ENCODE measurements at places on chromosomes 1 and 21.

GRCh38 chr1:15245593-15246360 lies 1.2 kb upstream of the FHAD1 start:
- DNase-seq, result peak; percentile 66

DNA sequence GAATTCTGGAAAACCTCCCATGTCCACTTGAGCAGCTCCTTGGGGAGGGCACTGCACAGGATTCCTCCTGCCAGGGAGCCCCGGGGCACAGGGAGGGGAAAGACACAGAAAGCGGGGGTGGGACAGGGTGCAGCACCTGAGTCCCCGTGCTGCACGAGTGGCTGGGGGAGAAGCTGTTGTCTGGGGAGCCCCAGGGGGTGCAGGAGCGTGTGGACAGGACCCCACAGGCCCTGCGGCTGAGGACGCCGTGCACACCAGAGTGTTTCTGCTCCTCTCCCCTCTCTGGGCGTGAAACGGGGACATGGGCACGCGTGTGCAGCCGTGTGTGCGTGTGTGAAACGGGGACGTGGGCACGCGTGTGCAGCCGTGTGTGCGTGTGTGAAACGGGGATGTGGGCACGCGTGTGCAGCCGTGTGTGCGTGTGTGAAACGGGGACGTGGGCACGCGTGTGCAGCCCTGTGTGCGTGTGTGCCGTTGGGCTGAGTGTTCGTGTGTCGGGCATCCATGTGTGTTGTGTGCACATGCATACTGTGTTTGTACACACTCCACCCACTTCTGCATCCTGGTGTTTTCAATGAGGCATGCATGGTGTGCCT lies 21.9 kb downstream of the FAAP20 start:
- DNase-seq, result no peak

GRCh38 chr21:42986125-42986783 lies 11.9 kb downstream of the PKNOX1 start:
- DNase-seq, result no peak

- no peak for DNase-seq
Observed at GRCh38 chr1:175808573-175808972, 65.2 kb upstream of the TNR start.

GRCh38 chr1:169081503-169082123 lies 24.9 kb upstream of the ATP1B1 start:
- no peak for DNase-seq

DNA sequence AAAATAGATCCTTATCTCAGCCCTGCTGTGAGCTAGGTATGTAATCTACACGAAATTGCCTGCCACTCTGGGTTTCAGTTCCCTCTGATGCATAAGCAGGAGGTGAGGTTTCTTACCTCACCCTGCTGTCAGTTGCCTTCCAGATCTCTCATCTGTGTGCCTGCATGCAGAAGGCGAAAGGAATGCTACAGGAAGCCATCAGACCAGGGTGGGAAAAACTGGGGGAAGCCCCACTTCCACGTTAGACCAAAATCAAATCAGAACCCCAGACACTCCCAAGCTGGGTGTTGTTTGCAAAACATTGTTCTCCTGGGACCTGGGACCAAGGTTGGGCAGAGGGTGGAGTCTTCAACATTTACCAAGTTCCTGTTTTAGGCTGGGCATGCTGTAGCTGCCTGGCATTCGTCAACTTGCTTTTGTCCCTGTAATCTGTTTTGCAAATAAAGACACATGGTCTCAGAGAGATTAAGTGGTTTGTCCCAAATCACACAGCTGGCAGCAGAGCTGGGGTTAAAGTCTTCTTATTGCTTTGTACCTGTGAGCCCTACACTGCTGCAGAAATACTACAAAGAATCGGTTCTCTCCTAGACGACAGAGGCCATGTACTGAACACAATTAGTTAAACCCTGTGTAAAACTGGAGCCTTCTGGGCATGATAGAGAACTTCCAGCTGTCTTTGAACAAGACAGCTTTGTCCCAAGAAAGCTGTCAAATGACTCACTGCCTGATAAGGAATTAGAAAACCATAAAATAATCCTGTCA lies 389.7 kb upstream of the RUNX1 start:
- DNase-seq, result peak; percentile 73

- DNase-seq, result no peak
Observed at GRCh38 chr1:237894131-237894530, 3.4 kb upstream of the ZP4 start.

DNA sequence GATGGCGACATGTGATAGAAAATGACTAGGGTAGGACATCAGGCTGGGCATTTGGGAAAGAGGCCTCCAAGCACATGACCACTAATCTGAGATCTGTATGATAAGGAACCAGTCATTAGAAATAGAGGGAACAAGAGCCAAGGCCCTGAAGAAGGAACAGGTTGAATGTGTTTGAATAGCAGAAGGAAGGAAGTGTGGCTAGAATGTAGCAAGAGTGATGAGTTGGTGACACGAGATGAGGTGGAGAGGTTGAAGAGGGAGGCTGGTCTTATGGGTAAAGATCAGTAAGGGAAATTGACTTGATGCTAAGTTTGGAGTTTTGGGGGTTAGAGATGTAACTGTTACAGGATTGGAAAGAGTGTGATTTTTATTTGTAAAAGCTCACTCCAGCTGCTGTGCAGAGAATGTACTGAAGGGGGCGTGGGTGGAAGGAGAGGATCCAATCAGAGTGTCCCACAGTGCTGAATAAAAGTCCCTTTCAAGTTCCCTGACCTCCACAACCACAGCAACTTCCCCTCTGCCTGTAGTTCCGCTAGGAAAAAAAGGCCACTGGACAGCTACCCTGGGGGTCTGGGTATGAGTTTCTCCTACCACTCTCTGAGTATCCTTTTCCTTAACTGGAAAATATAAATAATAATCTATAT lies 295.0 kb downstream of the OMA1 start:
- DNase-seq, result peak; percentile 19

DNA sequence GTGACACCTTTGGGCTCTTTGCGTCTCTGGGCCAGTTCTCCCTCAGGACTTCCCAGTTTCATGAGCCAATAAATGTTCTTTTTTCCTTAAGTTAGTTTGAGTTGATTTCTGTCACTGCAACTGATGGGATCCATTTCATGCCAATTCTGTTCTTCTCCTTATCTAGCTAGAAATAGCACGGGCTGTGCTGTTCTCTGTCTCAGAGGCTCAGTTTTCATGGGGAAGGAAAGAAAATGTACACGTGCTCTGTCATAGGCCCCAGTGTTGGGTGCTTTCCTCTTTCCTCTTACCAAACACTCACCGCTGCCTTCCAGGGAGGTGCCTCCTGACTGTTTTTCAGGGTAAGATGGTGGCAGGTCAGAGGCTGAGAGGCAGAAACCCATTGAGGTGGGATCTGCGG lies 43.2 kb upstream of the ACTL8 start:
- DNase-seq, result no peak

- DNase-seq, result no peak
Observed at GRCh38 chr1:48882020-48882419, 105.3 kb upstream of the BEND5 start.

DNA sequence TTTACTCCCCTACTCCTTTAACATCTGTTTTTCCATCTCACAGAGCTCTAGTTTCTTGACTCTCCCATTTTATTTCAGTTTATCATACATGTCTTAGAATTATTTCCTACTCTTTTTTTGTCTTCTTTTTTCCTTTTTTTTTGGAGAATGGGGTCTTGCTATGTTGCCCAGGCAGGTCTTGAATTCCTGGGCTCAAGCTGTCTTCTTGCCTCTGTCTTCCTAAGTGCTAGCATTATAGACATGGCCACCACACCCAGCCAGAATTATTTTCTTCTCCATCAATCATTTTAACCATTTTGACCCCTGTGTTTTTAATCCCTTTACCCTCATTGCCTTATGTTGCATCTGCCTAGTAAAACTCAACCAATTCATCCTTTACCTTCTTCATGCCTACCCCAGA lies 123.2 kb upstream of the KIAA1614 start:
- DNase-seq, result no peak

GRCh38 chr1:19432943-19433718 lies 52.2 kb downstream of the CAPZB start:
- no peak for DNase-seq

DNA sequence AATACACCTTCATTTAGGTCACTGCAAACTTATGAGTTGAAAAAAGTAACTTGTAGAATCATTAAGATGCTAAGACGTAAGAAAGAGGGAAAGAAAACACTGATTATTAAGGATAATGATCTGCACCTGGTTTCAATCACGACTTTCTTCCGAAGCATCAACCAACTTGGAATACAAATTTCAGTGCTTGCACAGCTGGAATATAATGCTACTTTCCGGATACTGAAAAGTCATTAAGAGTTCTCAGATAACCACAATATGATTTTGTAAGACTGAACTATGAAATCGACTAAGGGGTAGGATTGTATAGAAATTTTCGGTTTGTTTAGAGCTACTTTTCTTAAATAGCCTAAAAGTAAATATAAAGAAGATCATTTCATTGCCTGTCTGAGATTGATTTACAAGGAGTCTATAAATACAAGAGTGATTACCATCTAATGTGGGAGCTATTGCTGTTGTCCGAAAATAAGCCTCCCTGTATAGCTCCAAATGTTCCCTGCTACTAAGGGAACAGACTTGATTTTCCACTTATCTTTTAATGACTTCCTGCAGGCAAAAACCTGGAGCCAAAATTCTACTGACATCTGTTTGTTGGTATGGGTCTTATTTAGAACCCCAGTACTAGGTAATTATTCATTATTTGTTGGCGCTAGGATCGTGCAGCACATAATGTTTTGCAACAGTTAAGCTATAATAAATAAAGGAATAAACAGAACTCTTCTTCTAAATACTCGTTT lies 673.3 kb downstream of the KCNT2 start:
- no peak for DNase-seq

DNA sequence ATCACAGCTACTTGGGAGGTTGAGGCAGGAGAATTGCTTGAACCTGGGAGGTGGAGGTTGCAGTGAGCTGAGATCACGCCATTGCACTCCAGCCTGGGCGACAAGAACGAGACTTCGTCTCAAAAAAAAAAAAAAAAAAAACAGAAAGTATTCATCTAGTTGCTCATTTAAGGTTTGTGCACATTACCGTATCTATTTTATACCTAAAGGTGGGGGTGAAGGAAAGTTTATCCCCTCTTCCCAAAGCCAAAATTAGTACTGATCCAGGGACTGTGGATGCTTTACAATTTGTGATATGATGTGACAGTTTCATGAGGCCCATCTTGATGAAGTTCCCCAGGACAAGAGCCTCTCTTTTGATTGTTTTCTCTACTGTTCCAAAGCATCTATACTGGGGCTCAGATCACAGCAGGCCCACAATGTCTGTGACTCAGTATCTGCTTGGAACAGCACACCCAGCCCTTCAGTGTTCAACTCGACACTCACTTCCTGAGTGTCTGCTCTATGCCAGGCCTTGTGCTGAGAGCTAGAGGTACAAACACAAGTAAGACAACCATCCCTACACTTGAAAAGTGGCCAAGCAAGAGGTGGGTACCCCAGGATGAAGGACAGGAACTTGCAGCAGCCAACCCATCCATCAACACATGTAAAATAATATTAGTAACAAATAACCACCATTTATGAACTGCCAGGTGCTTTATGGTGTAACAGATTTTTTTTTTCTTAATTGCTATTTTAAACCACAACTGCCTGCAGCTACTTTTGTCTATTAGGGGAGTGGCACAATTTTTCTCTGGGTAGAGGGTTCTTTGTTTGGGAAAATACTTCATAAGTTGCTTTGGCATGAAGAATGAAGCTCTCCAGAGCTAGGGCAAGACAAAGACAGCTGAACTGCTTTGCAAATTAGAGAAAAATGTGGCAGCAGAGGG lies 29.0 kb upstream of the KHDRBS1 start:
- DNase-seq, result no peak

DNA sequence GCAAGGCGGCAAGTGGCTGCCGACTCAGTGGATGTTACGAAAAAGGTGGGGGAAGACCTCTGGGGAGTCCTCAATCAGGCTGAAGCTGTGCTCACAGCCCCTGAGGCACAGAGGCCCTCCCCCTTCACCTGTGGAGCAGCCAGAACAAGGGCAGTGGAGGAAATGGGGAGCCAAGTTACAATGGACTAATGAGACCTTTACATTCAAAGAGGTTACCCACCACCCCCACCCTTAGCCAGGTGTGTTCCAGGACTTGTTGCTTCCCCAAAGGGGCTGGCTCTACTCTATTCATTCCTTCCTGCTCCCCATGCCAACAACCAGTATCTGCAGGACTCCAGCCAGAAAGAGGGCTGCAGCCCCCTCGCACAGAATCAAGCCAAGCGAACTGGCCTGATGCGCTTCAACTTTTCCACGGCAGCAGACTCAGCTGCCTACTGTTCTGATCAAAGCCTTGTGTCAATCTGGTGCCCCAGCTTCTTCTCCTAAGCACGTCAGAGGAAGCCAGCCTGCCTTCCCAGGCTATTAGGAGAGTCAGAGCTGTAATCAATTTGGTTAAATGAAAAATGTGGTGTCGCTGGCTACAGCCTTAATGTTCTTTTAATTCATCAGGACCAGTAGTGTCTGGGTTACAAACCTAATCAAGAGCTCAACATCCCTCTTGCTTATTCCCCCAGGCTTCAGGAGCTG lies 1.8 kb upstream of the SYT2 start:
- DNase-seq, result no peak

- DNase-seq, result no peak
Observed at GRCh38 chr1:228315945-228316588, 90.6 kb downstream of the TRIM11 start.

- DNase-seq, result no peak
Observed at GRCh38 chr1:43987159-43987902, 4.1 kb upstream of the CCDC24 start.

DNA sequence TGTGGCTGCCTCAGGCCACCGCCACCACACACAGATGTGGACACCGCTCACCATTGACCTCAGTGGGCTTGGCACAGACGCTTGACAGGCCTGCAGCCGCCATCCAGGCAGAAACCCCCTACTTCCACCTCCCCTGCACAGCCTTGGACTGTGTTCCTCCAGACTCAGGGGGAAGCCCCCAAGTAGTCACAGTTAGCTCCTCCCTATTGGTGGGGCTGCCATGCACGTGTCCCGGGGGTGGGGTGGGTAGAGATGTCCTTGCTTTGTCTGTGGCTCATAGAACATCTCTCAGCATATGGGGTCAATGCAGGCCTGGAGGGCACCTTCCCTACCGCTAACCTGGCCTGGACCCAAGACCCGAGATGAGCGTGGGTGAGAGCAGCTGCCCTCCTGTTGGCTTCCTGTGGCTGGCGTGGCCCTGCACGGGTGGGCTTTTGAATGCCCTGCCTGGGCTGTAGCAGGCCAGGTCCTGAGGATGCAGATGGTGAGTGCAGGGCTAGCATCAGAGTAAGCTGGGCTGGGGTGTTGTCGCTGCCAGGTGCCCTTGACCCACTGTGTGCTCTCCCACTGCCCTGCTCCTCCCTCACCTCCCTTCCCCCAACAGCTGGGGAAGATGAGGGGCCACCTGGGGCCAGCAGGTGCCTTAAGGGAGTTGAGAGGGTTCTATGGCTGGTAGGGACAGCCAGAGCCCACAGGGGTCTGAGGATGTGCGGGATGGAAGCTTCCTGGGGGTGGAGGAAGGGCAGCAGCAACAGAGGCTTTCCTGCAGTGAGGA lies 6.2 kb downstream of the CROCC start:
- DNase-seq, result no peak
